ENCODE measurements at places on chromosomes 4 and X. TPM values are rescaled to one million over a fixed set of nuclear protein-coding genes. Genes with fewer than 3 reads are reported as not detected.

DNA sequence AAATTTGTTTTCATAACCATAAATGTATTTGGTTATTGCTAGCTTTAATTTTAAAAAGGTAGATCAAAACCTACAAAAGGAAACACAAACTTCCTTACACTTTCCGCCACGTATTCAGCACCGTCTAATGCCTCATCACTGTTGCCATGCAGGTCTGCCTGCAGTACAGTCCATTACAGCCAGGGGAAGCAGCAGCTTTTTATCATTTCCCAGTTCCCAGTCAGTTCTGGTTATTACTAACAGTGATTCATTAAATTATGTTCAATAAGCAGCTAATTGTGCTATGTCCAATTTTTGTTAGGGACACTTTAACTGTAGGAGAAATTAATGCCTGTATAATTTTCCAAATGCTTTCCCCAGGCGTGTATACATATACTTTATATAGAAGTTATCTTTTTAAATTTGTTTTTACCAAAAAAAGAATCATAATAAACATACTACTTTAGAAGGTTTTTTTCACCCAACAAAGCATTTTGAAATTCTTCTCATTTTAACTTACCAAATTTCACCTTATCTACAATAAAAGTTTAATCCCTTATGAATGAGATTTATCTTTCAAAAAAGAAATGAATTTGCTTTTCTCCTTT is 93.3 kb downstream of the ANXA3 start:
- H3K27me3 ChIP-seq, result peaks cover 7% of the 10 kb centered on the region
- H3K4me1 ChIP-seq, result peaks cover 27% of the 10 kb centered on the region
- no peak overlapping the region for H3K27ac ChIP-seq

- H3K36me3 ChIP-seq, result no peaks in the 10 kb centered on the region
- peak overlapping the region; percentile 98 for H3K27ac ChIP-seq
- peak overlapping the region; percentile 98 for H3K4me3 ChIP-seq
- H3K4me1 ChIP-seq, result peaks cover 29% of the 10 kb centered on the region
Measured at GRCh38 chrX:118346258-118347094, 570 bp downstream of the WDR44 start.

GRCh38 chr4:158875026-158875425 is 106.2 kb downstream of the FNIP2 start:
- DNase-seq, result no peak
- peaks cover 60% of the 10 kb centered on the region for H3K36me3 ChIP-seq
- H3K27me3 ChIP-seq, result no peaks in the 10 kb centered on the region
- no peak overlapping the region for H3K4me3 ChIP-seq
- H3K27ac ChIP-seq, result no peak overlapping the region

CTAG1B gene
- not detected for total RNA-seq

- H3K27ac ChIP-seq, result no peak overlapping the region
- no peak for DNase-seq
- H3K36me3 ChIP-seq, result peaks cover 43% of the 10 kb centered on the region
- H3K4me3 ChIP-seq, result no peak overlapping the region
Measured at GRCh38 chr4:25807102-25807728, 55.6 kb downstream of the SEL1L3 start.

DKK2 gene
- not detected for total RNA-seq
